ENCODE measurements at places on chromosomes 5 and 9.

DNA sequence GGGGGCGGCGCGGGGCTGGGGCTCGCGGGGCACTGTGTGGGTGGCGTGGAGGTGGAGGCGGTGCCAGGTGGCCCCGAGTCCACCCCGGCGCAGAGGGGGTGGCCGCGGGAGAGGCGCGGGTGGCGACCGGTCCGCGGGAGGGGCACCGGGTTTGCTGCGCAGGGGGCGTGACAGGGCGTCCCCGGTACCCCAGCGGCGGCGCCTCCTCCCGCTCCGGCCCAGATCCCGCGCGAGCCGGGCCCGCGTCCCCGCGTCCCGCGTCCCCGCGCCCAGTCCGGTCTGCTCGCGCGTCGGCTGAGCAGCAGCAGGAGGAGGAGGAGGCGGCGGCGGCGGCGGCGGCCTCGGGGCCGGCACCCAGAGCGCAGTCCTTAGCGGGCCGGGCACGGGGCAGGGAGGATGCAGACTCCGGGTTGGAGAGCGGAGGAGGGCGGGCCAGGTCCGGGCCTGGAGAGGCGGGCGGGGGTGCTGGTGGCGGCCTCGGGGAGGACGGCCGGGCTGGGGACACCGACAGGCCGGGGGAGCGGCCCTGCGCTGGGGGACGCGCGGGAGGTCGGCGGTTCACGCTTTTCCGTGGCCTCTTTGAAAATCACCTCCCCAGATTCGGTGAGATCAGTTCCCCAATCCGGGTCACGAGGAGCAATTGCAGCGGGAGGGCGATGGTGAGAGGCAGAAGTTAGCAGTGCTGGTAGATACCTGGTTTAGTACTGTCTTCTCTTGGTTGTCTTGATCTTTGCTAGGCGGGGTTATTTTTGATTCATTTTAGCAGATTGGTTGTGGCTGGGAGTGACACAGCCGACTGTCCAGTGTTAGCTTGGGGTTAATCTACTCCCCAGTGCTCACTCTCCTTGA lies 1.7 kb downstream of the TRIO start:
- peak; percentile 84 for DNase-seq

GRCh38 chr5:68277431-68277830 lies 61.9 kb downstream of the PIK3R1 start:
- DNase-seq, result peak; percentile 81

DNA sequence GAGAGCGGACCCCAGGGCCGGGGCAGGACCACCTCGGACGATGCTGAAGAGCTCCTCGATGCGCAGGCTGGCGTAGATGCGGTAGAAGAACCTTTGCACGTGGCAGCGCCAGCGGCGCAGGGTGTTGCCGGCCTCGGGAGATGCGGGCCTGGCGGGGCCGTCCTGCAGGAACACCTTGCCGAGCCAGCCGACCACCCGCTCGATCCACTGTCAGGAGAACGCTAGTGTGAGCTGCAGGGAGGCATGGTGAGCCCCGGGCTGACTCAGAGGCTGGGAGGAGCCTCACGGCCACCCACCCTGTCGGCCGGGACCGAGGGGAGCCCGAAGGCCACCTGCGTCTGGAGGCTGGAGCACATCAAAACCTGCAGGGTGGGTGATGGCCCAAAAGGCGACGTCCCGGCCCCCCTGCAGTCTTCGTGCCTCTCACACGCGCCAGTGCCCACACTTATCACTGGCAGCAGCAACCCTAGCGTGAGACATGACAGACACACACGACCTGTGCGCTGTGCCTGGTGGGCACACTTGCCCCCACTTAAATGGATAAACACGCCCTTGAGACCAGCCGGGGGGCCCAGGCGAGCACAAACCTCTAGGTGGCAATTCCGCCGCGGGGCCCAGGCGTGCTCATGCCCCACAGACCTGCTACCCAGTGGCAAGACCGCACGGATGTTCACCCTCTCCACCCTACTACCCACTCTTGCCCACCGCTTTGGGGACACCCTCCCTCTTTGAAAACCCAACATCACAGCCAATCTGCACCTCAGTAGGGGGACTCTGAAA lies 3.3 kb downstream of the ANAPC2 start:
- no peak for DNase-seq

DNA sequence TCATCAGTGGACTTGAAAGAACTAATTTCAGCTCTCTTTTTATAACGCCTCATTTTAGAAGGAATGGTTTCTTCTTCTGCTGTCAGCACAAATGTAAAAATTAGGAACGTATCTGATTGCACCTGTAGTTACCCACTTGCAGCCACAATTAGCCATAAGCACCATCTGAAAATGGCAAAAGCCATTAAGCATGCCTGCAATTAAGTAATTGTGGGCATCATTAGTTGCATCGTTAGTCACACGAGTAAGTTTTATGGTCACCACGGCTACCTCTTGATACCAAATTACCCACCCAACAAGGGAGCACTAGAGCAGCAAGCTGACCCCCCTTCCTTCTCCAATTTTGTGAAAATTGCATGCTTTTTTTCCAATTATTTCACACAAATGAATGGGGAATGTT lies 25.8 kb upstream of the SLC44A1 start:
- no peak for DNase-seq

- DNase-seq, result no peak
Observed at GRCh38 chr9:130185490-130186031, 13.4 kb downstream of the NCS1 start.

GRCh38 chr5:129971714-129972113 lies 67.4 kb downstream of the CHSY3 start:
- DNase-seq, result no peak

- DNase-seq, result no peak
Observed at GRCh38 chr5:40655138-40655537, 24.6 kb upstream of the PTGER4 start.
